Keratinocyte (primary cell): ENCODE measurements at places on chromosomes 3 and 15.
A peak's percentile ranks its signal among the peaks of the same experiment; 100 is the strongest.

- peak; percentile 40 for DNase-seq
Observed at GRCh38 chr3:100496711-100497261, 4.4 kb downstream of the TMEM45A start.

DNA sequence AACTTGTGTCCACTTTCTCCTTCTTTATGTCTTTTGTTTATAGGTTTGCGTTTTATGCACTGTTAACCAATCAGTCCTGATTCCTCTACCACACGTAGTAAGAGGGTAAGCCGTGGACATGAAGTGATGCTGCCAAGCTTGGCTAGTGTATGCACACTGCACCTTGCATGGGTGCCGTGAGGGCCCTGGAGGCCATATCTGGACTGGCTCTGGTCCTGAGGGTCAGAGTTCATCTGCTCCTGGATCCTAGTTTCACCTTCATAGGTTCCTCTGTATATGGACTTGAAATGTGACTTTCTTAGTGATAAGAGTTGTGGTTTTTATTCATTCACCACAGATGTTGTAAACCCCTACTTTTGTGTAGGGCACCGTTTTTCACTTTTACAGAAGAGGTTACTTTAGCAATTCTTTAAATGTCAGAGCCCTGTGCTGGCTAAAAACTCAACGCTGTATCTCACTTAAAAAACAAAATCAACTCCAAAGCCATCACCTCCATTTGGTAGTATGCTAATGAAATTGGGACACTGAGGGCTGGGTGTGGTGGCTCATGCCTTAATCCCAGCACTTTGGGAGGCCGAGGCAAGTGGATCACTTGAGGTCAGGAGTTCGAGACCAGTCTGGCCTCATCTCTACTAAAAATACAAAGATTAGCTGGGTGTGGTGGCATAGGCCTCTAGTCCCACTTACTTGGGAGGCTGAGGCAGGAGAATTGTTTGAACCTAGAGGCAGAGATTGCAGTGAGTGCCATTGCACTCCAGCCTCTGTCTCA lies 22.9 kb downstream of the SIAH2 start:
- DNase-seq = no peak

DNA sequence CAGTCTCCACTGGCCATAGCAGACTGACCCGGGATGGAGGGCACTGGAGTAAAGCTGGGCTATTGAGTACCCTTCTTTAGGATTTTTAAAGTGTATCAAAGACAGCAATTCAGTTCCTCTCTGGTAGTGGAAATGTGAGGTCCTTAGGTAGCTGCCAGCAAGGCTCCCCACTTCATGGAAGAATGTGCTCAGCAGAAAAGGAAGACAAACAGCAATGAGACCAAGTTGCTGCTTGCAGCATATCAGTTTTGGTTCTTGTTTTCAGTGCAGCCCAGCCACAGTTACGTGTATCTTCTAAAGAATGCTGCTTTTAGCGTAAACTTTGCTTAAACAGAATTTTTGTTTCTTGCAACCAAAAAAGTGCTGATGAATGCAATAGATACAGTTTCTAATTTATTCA lies 374.0 kb upstream of the CBLB start:
- no peak for DNase-seq

GRCh38 chr3:16474216-16474615 lies 39.3 kb downstream of the RFTN1 start:
- DNase-seq = no peak

DNA sequence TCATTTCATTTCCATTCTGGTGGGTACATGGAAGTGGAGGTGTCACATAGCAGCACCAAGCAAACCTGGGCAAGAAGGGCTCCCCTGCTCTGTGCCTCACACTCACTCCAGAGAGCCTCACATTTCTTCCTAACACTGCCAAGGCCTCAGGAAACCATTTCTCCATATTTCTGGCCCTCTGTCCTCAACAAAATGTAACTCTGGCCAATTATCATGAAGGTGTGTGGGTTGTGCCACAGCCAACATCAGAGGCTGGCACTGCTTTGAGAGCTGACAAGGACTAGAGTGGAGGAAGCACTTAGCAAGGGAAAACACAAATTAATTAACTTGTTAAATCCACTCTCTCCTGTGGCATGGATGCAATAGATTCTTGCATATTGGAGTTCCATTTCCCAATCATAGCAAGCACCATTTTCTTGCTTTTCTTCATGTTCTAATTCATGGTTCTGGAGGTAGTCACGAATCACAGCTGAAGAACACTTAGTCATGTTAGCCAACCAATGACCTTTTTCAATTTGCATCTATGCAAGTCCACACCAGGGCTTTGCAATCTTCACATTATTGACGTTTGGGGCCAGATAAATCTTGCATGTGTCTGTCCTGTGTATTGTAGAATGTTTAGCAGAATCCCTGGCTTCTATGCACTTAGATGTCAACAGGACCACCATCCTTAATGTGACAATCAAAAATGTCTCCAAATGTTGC lies 241.1 kb downstream of the PLCL2 start:
- no peak for DNase-seq

DNA sequence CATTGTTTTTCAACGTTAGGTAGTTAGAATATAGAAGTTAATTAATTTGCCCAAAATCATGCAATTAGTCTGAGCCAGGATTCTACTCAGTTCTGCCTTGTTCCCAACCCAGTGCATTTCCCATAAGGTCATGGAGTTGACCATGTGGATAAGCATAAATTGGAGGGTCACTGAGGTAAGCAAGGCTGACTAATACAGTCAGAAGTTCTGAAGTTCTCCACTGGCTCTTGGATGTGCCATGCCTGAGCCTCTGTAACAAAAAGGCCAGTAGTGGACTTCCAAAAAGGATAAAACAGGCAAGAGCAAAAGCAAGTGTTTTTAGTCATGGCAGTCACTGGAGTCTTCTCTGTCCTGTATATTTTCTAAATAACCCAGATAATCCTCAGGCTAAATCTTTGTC lies 124.4 kb upstream of the PHLDB2 start:
- DNase-seq = no peak

GRCh38 chr3:104941785-104942184 lies 424.9 kb upstream of the ALCAM start:
- DNase-seq = no peak

DNA sequence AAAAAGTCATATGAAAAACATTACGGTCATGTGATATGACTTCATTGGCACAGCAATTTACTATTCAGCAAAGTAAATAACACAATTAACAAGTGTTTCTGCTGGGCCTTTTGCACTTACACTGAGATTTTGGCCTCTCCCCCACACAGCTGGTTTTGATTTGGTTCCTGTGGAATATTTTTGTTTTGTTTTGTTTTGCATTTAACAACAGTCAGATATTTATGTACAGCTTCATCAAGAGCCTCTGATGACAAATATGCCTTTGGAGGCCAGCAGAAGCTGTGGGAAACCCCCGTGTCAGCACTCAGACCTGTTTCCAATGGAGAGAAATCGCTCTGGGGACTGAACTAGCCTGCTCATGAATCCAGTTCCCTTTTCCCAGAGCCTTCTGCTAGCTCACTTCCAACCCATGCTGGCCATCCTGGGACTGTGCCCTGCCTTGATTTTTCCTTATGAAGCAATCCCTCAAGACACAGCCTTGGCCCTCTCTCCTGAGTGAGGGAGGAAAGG lies 161.9 kb downstream of the ATG7 start:
- DNase-seq = no peak

DNA sequence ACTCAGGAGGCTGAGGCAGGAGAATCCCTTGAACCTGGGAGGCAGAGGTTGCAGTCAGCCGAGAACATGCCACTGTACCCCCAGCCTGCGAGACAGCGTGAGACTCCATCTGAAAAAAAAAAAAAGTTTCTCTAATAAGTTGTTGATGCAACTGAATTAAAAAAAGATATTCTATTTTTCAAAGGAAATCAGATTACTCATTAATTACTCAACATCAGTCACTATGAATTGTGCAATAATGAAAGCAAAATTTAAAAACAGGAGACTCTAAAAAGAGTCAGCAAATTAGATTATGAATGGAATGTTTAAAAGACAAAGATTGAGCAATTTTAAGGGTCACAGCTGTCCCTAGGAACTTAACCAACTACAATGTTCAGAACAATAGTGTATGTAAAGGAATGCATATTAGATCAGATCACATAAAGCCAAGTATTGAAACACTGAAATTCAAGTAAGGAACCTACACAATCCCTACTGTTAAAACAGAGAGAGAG lies 60.2 kb upstream of the SLC4A7 start:
- DNase-seq = peak; percentile 76

- DNase-seq = no peak
Observed at GRCh38 chr15:57034613-57035012, 116.2 kb downstream of the TCF12 start.

- no peak for DNase-seq
Observed at GRCh38 chr3:122826278-122826677, 31.4 kb downstream of the SLC49A4 start.

DNA sequence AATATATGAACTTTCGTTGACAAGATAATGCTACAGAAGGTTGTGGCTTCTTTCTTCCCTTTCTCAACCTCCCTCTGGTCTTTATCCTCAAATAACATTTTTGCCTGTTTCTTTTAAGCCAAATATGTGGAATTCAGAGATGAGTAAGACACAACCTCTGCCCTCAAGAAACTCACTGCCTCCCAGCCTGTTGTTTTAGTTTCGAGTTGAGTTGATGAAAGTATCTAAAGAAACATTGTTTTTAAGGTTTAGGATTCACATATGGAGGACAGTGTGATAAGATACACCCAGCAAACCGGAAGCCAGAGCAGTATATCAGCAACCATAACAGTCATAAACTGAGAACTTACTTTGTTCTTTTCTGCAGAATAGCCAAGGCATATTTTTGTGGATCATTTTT lies 218.6 kb downstream of the THSD4 start:
- DNase-seq = no peak

- no peak for DNase-seq
Observed at GRCh38 chr3:45575386-45575923, 19.1 kb upstream of the LIMD1 start.

DNA sequence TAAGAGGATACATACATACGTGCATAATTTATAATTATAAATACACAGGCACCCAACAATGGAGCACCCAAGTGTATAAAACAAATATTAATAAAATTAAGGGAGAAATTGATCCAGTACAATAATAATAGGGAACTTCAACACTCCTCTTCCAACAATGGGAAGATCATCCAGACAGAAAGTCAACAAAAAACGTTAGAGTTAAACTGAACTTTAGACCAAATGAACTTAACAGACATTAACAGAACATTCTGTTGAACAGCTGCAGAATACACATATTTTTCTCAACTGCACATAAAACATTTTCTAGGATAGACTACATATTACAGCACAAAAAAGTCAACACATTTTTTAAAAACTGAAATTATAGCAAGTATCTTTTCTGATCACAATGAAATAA lies 339.7 kb downstream of the CGGBP1 start:
- DNase-seq = no peak

DNA sequence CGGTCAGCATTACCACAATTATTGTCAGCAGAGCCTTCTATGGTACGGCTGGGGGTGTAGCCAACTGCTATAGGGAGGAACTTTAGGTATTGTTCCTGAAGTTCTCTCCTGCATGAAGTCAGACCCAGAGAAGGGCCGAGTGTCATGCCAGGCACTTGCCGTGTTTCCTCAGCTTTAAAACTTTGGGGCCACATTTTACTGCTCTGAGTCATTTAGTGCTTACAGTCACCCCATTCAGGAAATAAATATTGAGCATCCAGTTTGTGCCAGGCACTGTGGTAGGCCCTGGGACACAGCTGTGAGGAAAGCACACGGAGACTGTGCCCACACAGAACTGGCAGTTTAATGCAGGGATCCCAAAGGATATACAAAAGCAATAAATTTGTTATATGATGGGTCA lies 54.5 kb upstream of the APEH start:
- no peak for DNase-seq

GRCh38 chr3:46874430-46874829 lies 3.1 kb upstream of the PTH1R start:
- no peak for DNase-seq

- DNase-seq = no peak
Observed at GRCh38 chr3:63043631-63044030, 168.4 kb upstream of the CADPS start.

DNA sequence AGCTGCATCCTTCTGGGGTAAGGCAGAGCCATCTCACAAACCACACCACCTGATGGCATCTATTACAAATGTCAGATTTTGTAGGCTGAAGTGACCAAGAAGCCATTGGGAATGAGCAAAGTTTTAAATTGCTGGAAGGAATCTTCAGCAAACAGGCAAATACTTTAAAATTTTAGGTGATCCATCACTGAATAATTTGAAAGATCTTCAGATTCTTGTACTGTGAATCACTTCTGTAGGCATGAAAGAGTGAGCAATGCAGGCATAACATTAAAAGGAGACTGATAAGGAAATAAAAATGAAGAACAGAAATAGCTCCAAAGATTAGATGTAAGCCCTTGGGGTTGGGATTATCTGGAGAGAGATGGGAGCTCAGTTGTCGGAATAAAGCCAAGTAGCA lies 36.0 kb upstream of the ALDH1L1 start:
- DNase-seq = no peak

GRCh38 chr3:165390166-165390565 lies 194.0 kb upstream of the SLITRK3 start:
- DNase-seq = no peak

DNA sequence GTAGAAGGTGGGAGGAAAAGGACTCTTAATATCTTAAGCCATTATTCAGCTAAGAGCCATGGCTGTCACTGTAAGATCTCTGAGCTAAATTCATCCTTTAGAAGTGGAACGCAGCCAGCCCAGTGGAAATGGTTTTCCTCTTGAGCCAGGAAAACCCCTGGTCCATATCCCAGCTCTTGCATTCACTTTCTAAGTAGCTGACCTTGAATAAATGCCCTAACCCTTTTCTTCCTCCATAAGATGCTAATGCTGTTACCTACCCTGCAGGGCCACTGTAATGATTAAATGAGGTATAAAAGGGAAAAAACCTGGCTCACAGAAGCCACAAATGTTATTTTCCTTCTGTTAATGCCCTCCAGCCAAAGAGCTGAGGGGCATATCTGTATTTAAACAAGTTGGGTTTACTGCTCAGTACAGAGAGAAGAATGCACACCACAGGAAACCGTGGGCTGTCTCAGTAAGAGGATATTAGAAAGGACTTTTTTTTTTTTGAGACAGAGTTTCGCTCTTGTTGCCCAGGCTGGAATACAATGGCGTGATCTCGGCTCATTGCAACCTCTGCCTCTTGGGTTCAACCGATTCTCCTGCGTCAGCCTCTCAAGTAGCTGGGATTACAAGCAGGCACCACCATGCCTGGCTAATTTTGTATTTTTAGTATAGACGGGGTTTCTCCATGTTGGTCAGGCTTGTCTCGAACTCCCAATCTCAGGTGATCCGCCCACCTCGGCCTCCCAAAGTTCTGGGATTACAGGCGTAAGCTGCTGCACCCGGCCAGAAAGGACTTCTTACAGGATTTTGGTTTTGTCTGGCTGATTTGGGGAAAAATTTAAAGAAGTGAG lies 6.8 kb downstream of the UBL7 start:
- no peak for DNase-seq

GRCh38 chr15:94602754-94603470 lies 371.6 kb downstream of the MCTP2 start:
- no peak for DNase-seq

- no peak for DNase-seq
Observed at GRCh38 chr3:87109465-87109864, 117.6 kb upstream of the CHMP2B start.
